Stimulated activated CD8-positive, alpha-beta memory T cell treated with anti-CD3 and anti-CD28 coated beads, Interleukin-12 subunit alpha, Interleukin-12 subunit beta, amount 100 ng/mL, for 4 hours (primary cell): ENCODE measurements at places on chromosomes 11 and 22.

- DNase-seq = no peak
Measured at GRCh38 chr11:33001281-33001680, 14.4 kb upstream of the DEPDC7 start.

GRCh38 chr22:32232191-32232830 is 22.8 kb downstream of the SLC5A4 start:
- no peak for DNase-seq

- no peak for DNase-seq
Measured at GRCh38 chr11:92388380-92388779, 163.8 kb downstream of the FAT3 start.

GRCh38 chr11:12436266-12436665 is 58.9 kb downstream of the PARVA start:
- DNase-seq = no peak

- DNase-seq = no peak
Measured at GRCh38 chr22:47193606-47194329, 431.3 kb downstream of the TBC1D22A start.
